ENCODE measurements at places on chromosomes 13 and 19. TPM values are rescaled to one million over a fixed set of nuclear protein-coding genes. Genes with fewer than 3 reads are reported as not detected.

ZNF568 gene
- total RNA-seq: 14.9 TPM

ATXN8OS gene
- not detected for total RNA-seq

PROZ gene
- not detected for total RNA-seq

TM9SF2 gene
- 153 TPM for total RNA-seq

PABPC3 gene
- total RNA-seq: 0.12 TPM

MYBPC2 gene
- not detected for total RNA-seq

GPR183 gene
- not detected for total RNA-seq

YJEFN3 gene
- total RNA-seq: 0.44 TPM

NUCB1 gene
- total RNA-seq: 221 TPM

TSKS gene
- 0.06 TPM for total RNA-seq

PAK4 gene
- total RNA-seq: 4.7 TPM

MCEMP1 gene
- total RNA-seq: not detected

S1PR4 gene
- total RNA-seq: not detected

SF3A2 gene
- 24.7 TPM for total RNA-seq

ZIC2 gene
- not detected for total RNA-seq

NUMBL gene
- 40.8 TPM for total RNA-seq

PCDH20 gene
- under 0.01 TPM for total RNA-seq

CEACAM1 gene
- under 0.01 TPM for total RNA-seq

PNPLA6 gene
- total RNA-seq: 63.2 TPM

CEACAM8 gene
- not detected for total RNA-seq

TGFBR3L gene
- total RNA-seq: 0.92 TPM

TEKTIP1 gene
- total RNA-seq: not detected

VSTM1 gene
- total RNA-seq: not detected

LACC1 gene
- total RNA-seq: 6.5 TPM

SYNGR4 gene
- not detected for total RNA-seq

SLC25A42 gene
- total RNA-seq: 4.9 TPM

COX6B2 gene
- total RNA-seq: not detected

KLF16 gene
- 3.2 TPM for total RNA-seq

THSD1 gene
- 6.9 TPM for total RNA-seq
